ENCODE measurements at places on chromosomes 1 and 21.

GRCh38 chr1:43410571-43410970, 20.9 kb downstream of the SZT2 start:
- DNase-seq = no peak

GRCh38 chr1:206706806-206707366, 22.2 kb downstream of the MAPKAPK2 start:
- no peak for DNase-seq

- DNase-seq = peak; percentile 87
Measured at GRCh38 chr1:3491291-3492246, 37.1 kb downstream of the ARHGEF16 start.

- no peak for DNase-seq
Measured at GRCh38 chr1:112589766-112590165, 29.2 kb downstream of the ST7L start.

DNA sequence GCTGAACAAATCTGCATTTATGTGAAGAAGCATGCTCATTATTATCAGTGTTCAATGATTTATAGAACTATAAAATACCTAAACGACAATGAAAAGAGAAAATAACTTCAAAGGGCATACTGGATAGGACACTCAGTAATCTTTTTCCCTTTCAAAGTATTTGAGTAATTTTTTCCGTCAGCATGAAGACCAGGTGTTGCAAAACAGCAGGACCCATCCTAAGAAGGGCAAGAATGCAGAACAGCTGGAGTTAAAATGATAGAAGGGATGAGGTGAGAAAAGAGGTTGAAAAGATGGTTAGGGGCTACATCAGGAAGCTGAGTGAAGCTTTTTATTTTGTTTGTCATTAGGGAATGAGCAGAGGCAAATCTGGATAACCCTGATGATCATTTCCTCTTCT, 7.1 kb upstream of the RGS18 start:
- no peak for DNase-seq

GRCh38 chr1:109048335-109048734, 6.4 kb upstream of the WDR47 start:
- DNase-seq = no peak

- DNase-seq = no peak
Measured at GRCh38 chr1:29695036-29695435, 458.7 kb downstream of the PTPRU start.

DNA sequence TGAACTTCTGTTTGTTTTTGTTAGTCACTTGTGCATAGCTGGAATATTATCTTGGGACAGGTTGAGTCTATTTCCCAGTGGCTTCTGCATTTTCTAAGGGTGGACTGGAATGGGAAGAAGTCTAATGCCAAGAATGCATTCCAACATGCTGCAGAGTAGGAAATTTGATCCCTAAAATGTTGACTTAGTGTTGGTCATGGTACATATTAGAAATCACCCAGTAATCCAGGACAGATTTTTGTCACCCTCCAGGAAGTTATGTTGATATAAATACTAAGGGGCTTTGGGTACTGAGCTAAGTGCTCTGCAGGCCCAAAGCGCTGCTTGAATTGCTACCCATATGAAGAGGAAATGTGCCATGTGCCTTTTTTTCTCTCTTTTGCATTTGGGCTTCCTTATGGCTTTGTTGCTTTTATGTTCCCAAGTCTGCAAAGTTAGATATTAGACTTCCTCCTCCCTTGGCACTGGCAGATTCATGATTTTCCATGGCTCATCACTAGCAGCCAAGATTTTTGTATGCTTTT, 10.0 kb downstream of the ARID1A start:
- no peak for DNase-seq

DNA sequence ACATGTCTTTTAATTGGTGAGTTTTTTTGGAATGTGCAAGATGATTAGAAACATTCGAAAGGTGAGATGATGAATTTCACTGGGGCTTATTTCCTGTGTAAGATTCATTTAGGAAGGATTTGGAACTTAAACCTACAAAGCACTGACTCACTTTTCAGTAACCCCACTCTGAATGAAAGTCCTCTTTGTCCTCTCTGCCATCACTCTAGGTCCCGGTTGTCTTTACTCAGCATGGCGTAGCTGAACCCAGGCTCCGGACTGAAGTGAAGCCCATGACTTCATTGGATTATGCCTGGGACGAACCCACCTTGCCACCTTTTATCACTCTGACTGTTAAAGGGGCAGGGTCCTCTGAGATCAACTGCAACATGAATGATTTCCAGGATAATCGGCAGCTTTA, 139.4 kb downstream of the VPS13D start:
- DNase-seq = no peak

Data from activated T-cell treated with anti-CD3 and anti-CD28 coated beads, Interleukin-2, amount 50 U/mL, for 72 hours (primary cell).